ENCODE measurements at places on chromosomes 4 and X.
A peak's percentile ranks its signal among the peaks of the same experiment; 100 is the strongest.

- no peak for DNase-seq
Measured at GRCh38 chrX:69104756-69105434, 60.4 kb downstream of the PJA1 start.

- no peak for DNase-seq
Measured at GRCh38 chr4:83361416-83362103, 26.9 kb upstream of the HPSE start.

GRCh38 chrX:19715711-19716638 lies 171.4 kb downstream of the SH3KBP1 start:
- DNase-seq, result no peak

- no peak for DNase-seq
Measured at GRCh38 chr4:135316266-135316779, 1114.7 kb upstream of the PABPC4L start.

DNA sequence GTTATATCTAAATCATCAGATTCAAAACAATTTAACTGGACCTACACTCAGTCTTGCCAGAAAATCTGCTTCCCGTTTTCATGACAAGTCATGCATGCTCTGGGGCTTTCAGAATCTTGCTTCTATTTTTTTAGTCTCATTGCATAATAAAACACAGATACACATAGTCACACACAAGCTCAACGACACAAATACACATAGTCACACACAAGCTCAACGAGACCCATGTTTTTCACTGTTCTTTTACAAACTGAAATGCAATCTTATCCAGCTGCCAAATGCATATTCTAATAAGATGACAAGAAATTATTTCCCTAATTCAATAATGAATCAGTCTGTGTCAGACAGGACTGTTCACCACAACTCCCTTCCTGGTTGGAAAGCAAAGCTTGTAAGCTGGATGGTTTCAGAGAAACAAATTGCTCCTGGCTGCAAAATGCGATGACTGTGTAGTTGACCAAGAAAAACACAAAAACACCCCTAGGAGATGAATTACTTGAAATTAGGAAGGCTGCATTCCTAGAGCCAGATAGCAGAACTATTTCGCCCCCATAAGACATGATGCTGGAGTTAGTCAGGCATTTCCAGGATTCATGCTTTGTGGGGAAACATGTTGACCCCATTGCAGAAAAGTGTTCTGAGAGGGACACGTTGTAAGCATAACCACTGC lies 208.7 kb downstream of the CHIC2 start:
- peak; percentile 99 for DNase-seq

Data from astrocyte (in vitro differentiated cells and primary cell).